Myocyte (in vitro differentiated cells): ENCODE measurements at places on chromosomes 5 and 9. TPM values are rescaled to one million over a fixed set of nuclear protein-coding genes. Genes with fewer than 3 reads are reported as not detected.

RHOBTB3 gene
- total RNA-seq, result 223 and 309 TPM in 2 replicates

ARAP3 gene
- total RNA-seq, result 0.16 and 0.47 TPM in 2 replicates

SEMA4D gene
- 0.27 TPM in 1 of 2 replicates, not detected in the other for total RNA-seq

KIF12 gene
- total RNA-seq, result not detected in 2 replicates

SLC22A4 gene
- total RNA-seq, result 2.3 and 2.5 TPM in 2 replicates

F12 gene
- total RNA-seq, result 0.86 and 0.94 TPM in 2 replicates

TSSK1B gene
- not detected in 2 replicates for total RNA-seq

FGF1 gene
- total RNA-seq, result 0.52 and 1.8 TPM in 2 replicates

TNC gene
- 2.0 and 6.0 TPM in 2 replicates for total RNA-seq

PCDH12 gene
- not detected in 2 replicates for total RNA-seq

FIBCD1 gene
- total RNA-seq, result 0.36 and 0.48 TPM in 2 replicates

ANKRD20A1 gene
- total RNA-seq, result not detected in 2 replicates

FOXD4L3 gene
- not detected in 2 replicates for total RNA-seq

IZUMO3 gene
- total RNA-seq, result not detected in 2 replicates

SLC4A9 gene
- total RNA-seq, result not detected in 2 replicates

DNAI1 gene
- 0.13 TPM in 1 of 2 replicates, not detected in the other for total RNA-seq

CDC20B gene
- total RNA-seq, result not detected in 2 replicates

FOXI1 gene
- total RNA-seq, result not detected in 2 replicates

LECT2 gene
- total RNA-seq, result not detected in 2 replicates

GDA gene
- 0.05 TPM in 1 of 2 replicates, not detected in the other for total RNA-seq

WNK2 gene
- not detected in 2 replicates for total RNA-seq
